ENCODE measurements at places on chromosomes 6 and 20.
A peak's percentile ranks its signal among the peaks of the same experiment; 100 is the strongest.

DNA sequence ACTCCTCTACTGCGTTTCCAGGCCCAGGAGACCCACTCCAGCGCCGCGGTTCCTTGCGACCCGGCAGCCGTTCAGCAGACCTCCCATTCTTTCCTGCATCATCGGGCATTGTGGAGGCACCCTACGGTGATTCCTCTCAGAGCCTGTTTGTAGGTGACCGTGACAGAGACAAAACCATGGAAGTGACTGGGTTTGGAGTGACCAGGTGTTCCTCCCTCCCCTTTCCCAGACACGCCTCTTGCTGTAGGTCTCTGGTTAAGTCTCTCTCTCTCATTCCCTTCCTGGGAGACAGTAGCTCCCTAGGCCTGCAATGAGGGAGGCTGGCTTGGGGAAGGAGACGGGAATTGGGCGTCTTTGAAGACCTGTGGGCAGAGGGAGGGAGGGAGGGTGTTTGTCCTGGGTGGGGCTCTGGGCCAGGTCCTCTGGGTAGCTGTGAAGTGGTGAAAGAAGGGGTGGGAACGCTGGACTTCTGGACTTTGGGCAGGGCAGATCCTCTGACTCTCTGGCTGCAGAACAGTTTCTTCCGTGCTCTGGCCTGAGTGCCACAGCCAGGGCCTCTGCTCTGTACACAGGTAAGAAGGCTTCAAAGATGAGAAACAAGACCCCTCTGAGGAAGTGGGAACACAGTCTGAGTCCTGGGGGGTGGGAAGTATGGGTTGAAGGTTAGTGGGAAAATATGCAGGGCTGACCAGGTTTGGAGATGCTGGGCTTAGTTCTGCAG, 763 bp downstream of the KLC4 start:
- H3K27me3 ChIP-seq = no peaks in the 10 kb centered on the region
- no peak for DNase-seq
- peak overlapping the region; percentile 96 for H3K4me3 ChIP-seq
- peaks cover 16% of the 10 kb centered on the region for H3K36me3 ChIP-seq

DNA sequence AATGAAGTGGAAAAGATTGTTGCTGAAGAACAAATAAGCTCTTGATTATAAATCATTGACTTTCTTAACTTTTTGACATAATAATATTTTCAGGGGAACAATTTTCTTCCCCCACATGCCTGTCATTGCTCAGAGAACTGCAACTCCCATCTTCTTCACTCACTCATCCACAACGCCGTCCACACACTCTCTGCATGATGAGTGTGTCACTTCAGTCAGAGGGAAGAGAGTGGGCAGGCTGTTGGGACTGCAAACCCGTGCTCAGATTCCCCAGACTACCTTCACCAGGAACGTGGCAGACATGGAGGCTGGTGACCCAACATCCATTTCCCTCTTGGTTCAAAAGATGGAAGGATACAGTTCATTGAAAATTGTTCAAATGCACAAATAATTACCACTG, 650.8 kb downstream of the PRKN start:
- no peaks in the 10 kb centered on the region for H3K27me3 ChIP-seq
- no peak for DNase-seq
- H3K36me3 ChIP-seq = no peaks in the 10 kb centered on the region
- H3K4me3 ChIP-seq = no peak overlapping the region

GRCh38 chr6:54057058-54057457, 54.2 kb upstream of the MLIP start:
- H3K27ac ChIP-seq = no peak overlapping the region
- H3K27me3 ChIP-seq = no peaks in the 10 kb centered on the region
- no peaks in the 10 kb centered on the region for H3K36me3 ChIP-seq
- no peak for DNase-seq
- no peaks in the 10 kb centered on the region for H3K4me1 ChIP-seq
- no peak overlapping the region for H3K4me3 ChIP-seq

- H3K4me1 ChIP-seq = peaks cover 63% of the 10 kb centered on the region
- H3K36me3 ChIP-seq = peaks cover 26% of the 10 kb centered on the region
- H3K27ac ChIP-seq = peak overlapping the region; percentile 47
- no peaks in the 10 kb centered on the region for H3K27me3 ChIP-seq
These were observed 3.7 kb upstream of the NEDD9 start for GRCh38 chr6:11236076-11236750.

DNA sequence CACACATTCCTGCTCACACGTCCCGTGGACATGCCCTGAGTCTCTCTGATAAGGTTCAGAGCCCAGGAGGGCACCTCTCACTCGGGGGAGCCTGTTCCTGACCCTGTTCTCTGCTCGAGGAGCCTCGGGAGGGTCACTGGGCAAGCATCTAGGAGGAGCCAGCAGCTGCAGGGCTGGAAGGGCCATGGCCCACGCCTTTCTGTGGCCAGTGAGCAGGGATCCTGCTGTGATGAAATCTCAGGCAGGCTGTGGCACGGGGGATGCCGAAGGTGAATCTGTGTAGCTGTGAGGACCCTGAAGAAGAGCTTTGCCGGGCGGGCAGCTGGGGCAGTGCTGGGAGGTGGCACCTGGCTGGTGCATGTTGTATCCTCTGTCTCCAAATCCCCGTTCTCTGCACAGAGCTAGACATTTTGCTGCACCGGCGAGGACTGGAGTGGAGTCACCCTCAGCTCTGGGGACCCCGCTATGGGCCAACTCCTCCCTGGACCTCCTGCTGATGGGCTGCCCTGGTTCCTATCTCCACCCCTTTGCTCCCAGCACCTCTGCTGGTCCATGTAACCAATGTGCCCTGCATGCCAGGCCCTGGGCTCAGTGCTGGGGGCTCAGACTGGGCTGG, 7.1 kb upstream of the NPBWR2 start:
- no peaks in the 10 kb centered on the region for H3K4me1 ChIP-seq
- H3K27me3 ChIP-seq = no peaks in the 10 kb centered on the region
- no peaks in the 10 kb centered on the region for H3K36me3 ChIP-seq
- H3K27ac ChIP-seq = no peak overlapping the region
- no peak for DNase-seq

DNA sequence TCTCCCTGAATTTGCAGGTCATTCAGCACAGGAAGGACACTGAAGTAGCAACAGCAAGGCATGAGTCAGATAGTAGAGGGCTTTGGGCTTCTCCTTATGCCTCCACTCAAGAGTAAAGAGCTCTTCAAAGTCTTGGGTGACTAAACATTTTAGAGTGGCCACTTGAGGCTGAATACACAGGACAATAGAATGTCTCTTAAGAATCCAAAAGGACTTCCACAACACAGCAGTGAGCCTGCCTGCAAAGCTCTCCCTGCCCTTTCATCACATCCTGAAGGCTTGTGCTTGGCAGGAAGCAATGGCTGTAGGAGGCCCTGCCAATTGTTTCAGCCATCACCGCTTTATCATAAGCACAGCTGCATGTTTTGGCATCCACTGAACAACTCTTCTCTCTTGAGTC, 36.8 kb downstream of the FOXQ1 start:
- no peaks in the 10 kb centered on the region for H3K36me3 ChIP-seq
- H3K27me3 ChIP-seq = peaks cover 11% of the 10 kb centered on the region
- H3K4me1 ChIP-seq = no peaks in the 10 kb centered on the region

GRCh38 chr6:99614430-99615186, 8.0 kb downstream of the PRDM13 start:
- peak overlapping the region; percentile 34 for H3K27ac ChIP-seq
- peaks cover 63% of the 10 kb centered on the region for H3K27me3 ChIP-seq
- no peak for DNase-seq
- H3K4me1 ChIP-seq = peaks cover 23% of the 10 kb centered on the region

DNA sequence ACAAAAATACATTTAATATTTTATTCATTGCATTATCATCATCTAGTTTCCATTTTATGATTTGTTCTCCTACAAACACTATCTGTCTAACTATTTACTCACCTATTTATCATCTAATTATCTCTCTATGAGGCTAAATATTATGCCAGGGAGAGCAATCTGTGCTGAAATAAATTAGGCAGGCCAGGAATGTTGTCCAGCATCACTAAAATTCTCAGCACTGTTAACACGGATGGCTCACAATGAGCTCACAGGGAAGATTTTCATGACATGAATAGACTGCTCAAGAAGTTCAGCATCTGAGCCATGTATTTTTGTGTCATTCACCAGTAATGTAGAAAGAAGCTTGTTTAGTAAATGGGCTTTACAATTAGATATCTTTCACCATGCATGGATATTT, 1277.2 kb downstream of the GRIK2 start:
- no peak overlapping the region for H3K4me3 ChIP-seq
- H3K27ac ChIP-seq = no peak overlapping the region
- DNase-seq = no peak

- H3K36me3 ChIP-seq = peaks cover 13% of the 10 kb centered on the region
- DNase-seq = no peak
- peaks cover 67% of the 10 kb centered on the region for H3K4me1 ChIP-seq
- H3K4me3 ChIP-seq = peak overlapping the region; percentile 44
- no peaks in the 10 kb centered on the region for H3K27me3 ChIP-seq
These were observed 68.8 kb downstream of the UTRN start for GRCh38 chr6:144353871-144354314.

- DNase-seq = no peak
- H3K4me3 ChIP-seq = no peak overlapping the region
- peak overlapping the region; percentile 11 for H3K27ac ChIP-seq
- peaks cover 5% of the 10 kb centered on the region for H3K27me3 ChIP-seq
- peaks cover 2% of the 10 kb centered on the region for H3K36me3 ChIP-seq
- H3K4me1 ChIP-seq = peaks cover 38% of the 10 kb centered on the region
These were observed 52.5 kb downstream of the HLA-DPB1 start for GRCh38 chr6:33128318-33128717.

- no peak overlapping the region for H3K27ac ChIP-seq
- peaks cover 9% of the 10 kb centered on the region for H3K27me3 ChIP-seq
- no peak for DNase-seq
- H3K4me1 ChIP-seq = no peaks in the 10 kb centered on the region
- no peak overlapping the region for H3K4me3 ChIP-seq
- no peaks in the 10 kb centered on the region for H3K36me3 ChIP-seq
These were observed 83.7 kb downstream of the CHMP4B start for GRCh38 chr20:33894798-33895197.

- peaks cover 35% of the 10 kb centered on the region for H3K36me3 ChIP-seq
- peaks cover 2% of the 10 kb centered on the region for H3K27me3 ChIP-seq
- H3K4me1 ChIP-seq = peaks cover 86% of the 10 kb centered on the region
- peak overlapping the region; percentile 80 for H3K27ac ChIP-seq
- no peak for DNase-seq
These were observed 46.9 kb downstream of the JARID2 start for GRCh38 chr6:15292721-15293302.

DNA sequence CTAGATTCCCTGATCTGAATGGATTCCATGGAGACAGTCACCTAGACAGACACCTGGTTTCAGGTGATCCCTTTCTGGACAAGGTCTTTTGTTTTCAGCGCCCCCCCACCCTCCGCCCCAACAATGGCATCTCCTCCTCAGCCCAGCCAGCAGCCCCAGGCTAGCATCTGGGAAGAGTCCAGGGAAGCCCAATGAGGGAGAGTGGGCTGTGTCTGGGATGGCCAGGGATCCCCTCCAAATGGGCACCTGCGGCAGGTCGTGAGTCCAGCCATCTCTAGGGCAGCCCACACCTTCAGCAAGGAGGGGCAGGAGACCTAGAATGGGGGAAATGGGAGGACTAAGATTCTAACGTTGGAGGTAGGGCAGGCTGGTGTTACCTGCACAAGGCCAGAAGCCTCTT, 1.2 kb upstream of the SLC24A3 start:
- no peak for DNase-seq
- no peaks in the 10 kb centered on the region for H3K36me3 ChIP-seq
- H3K4me3 ChIP-seq = no peak overlapping the region
- peaks cover 39% of the 10 kb centered on the region for H3K27me3 ChIP-seq
- H3K27ac ChIP-seq = no peak overlapping the region

- H3K27me3 ChIP-seq = no peaks in the 10 kb centered on the region
- H3K4me1 ChIP-seq = no peaks in the 10 kb centered on the region
- H3K36me3 ChIP-seq = peaks cover 13% of the 10 kb centered on the region
- DNase-seq = no peak
- no peak overlapping the region for H3K4me3 ChIP-seq
These were observed 103.9 kb downstream of the CTNNBL1 start for GRCh38 chr20:37797669-37798175.

GRCh38 chr6:158782432-158783166, 36.6 kb downstream of the EZR start:
- peaks cover 68% of the 10 kb centered on the region for H3K36me3 ChIP-seq
- H3K27ac ChIP-seq = no peak overlapping the region
- no peak overlapping the region for H3K4me3 ChIP-seq

- peaks cover 2% of the 10 kb centered on the region for H3K27me3 ChIP-seq
- H3K4me1 ChIP-seq = peaks cover 19% of the 10 kb centered on the region
- no peaks in the 10 kb centered on the region for H3K36me3 ChIP-seq
- no peak for DNase-seq
These were observed 108.0 kb downstream of the PPP1R14C start for GRCh38 chr6:150250826-150251225.

GRCh38 chr20:21113697-21114096, 7.5 kb upstream of the LINC00237 start:
- DNase-seq = no peak
- no peaks in the 10 kb centered on the region for H3K36me3 ChIP-seq
- peaks cover 45% of the 10 kb centered on the region for H3K27me3 ChIP-seq
- no peak overlapping the region for H3K27ac ChIP-seq
- no peaks in the 10 kb centered on the region for H3K4me1 ChIP-seq

DNA sequence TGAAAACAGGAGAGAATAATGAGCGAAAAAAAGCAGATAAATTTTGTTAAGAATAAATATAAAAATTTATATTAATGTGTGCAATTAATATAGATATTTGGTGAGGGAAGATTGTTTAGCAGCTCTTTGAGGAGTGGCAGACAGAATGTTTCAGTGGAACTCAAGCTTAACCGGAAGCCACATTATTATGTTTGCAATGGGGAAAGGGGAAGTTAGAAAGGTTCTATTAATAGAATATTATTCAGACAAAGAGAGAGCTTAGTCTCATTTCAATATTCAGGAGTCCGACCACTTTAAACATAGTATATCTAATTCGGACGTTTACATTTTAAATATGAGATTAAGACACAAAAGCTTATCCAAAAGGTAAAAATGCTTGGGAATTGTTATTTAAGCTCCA, 81.6 kb upstream of the KHDRBS2 start:
- no peaks in the 10 kb centered on the region for H3K4me1 ChIP-seq
- H3K4me3 ChIP-seq = no peak overlapping the region
- H3K27me3 ChIP-seq = no peaks in the 10 kb centered on the region
- H3K36me3 ChIP-seq = no peaks in the 10 kb centered on the region
- no peak for DNase-seq

GRCh38 chr20:47358672-47359529, 2.4 kb upstream of the ZMYND8 start:
- H3K4me3 ChIP-seq = no peak overlapping the region
- H3K27ac ChIP-seq = peak overlapping the region; percentile 48
- peaks cover 12% of the 10 kb centered on the region for H3K36me3 ChIP-seq
- no peak for DNase-seq
- H3K27me3 ChIP-seq = no peaks in the 10 kb centered on the region

GRCh38 chr6:113306552-113307145, 550.5 kb upstream of the MARCKS start:
- no peak overlapping the region for H3K27ac ChIP-seq
- H3K36me3 ChIP-seq = no peaks in the 10 kb centered on the region
- H3K27me3 ChIP-seq = peaks cover 3% of the 10 kb centered on the region

- no peak for DNase-seq
- H3K4me3 ChIP-seq = no peak overlapping the region
- peaks cover 13% of the 10 kb centered on the region for H3K36me3 ChIP-seq
- peaks cover 19% of the 10 kb centered on the region for H3K4me1 ChIP-seq
- peak overlapping the region; percentile 41 for H3K27ac ChIP-seq
These were observed 37.0 kb upstream of the SAMHD1 start for GRCh38 chr20:36988494-36988966.

- no peaks in the 10 kb centered on the region for H3K27me3 ChIP-seq
- no peak overlapping the region for H3K27ac ChIP-seq
- H3K36me3 ChIP-seq = no peaks in the 10 kb centered on the region
- H3K4me3 ChIP-seq = no peak overlapping the region
- H3K4me1 ChIP-seq = no peaks in the 10 kb centered on the region
These were observed 98.6 kb downstream of the NDUFAF5 start for GRCh38 chr20:13883425-13883824.

- H3K4me3 ChIP-seq = no peak overlapping the region
- no peak overlapping the region for H3K27ac ChIP-seq
These were observed 31.5 kb downstream of the RPF2 start for GRCh38 chr6:111013144-111013915.
